ENCODE measurements at places on chromosomes 3 and 15. TPM values are rescaled to one million over a fixed set of nuclear protein-coding genes. Genes with fewer than 3 reads are reported as not detected.

GRCh38 chr3:17356585-17356984 is 385.8 kb downstream of the TBC1D5 start:
- no peak for DNase-seq

DNA sequence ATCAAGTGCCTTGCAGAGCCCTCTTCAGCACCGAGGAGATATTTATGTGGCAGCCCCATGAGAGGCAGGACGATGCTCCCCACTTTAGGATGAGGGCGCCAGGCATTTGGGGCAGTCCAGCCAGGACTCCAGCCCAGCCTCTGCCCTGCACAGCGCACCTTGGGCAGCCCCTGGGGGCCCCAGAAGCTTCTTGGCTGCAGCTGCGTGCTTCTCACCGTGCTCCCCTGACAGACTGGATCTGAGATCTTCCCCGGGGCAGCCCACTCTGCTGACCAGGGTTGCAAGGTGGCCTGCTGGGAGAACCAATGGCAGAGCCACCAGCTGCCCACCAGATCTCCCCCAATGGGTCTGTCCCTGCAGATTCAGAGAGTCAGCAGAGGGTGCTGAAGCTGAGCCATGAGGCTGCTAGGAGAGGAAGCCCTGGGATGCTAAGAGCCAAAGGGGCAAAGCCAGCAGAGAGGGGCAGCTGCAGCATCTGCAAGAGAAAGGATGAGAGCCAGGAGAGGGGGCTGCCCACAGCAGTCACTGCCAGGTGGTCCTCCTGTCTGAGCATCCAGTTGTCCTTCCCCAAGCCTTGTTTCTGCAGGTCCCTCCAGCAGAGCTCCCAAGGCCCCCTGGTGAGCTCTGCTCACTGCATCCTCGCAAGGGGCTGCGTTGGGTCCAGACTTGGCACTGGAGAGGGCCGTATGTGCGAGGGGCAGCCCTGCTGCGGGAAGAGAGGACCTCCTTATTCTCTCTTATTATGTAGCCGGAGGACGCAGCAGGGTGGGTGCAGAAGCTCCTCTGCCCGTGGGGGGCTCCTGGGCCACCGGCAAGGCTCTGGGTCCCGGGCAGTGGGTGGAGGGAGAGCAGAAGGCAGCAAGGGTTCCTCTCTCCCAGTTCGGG is 14.7 kb upstream of the KLF13 start:
- DNase-seq = no peak

GRCh38 chr3:190074817-190075216 is 45.9 kb downstream of the P3H2 start:
- DNase-seq = no peak

DNA sequence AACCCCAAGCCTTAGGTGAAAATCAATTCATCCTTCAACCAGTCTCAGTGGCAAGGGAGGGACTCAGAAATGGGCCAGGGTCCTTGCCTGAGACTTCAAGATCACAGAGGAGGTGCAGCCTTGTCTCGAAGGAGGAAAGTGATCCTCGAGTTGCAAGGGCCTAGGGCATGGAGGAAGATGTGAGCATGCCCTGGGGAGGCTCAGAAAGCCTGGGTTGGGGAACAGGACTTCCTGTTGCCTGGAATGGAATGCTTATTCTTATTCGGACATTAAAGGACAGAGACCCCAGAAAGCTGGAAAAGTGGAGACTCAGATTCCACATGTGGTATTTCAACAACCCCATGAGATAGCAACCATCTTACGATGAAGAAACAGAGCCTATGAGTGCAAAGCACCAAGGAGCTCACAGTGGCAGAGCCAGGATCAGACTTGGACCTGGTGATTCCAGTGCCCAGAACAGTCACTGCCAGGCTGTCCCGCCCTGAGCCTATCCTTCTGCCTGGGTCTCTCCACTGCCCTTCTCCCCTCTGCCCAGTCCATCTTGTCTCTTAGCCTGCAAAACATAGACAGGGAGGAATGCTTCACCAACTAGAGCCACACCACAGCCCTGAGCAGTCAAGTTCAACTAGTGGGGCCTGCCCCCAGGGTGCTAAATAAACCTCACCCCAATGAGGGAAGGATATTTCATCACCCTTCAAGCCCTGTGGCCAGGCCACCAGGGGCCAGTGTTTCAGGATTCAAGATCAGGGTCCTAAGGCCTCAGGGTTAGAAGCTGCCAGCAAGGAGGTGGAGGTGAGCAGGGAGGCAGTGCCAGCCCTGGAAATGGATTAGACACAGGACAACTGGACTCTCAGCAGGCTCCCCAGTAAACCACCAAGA is 21.9 kb downstream of the DAPK2 start:
- DNase-seq = no peak

GRIP2 gene
- 8.2 TPM for total RNA-seq

- no peak for DNase-seq
Measured at GRCh38 chr3:137906985-137907649, 102.8 kb upstream of the CLDN18 start.

DNA sequence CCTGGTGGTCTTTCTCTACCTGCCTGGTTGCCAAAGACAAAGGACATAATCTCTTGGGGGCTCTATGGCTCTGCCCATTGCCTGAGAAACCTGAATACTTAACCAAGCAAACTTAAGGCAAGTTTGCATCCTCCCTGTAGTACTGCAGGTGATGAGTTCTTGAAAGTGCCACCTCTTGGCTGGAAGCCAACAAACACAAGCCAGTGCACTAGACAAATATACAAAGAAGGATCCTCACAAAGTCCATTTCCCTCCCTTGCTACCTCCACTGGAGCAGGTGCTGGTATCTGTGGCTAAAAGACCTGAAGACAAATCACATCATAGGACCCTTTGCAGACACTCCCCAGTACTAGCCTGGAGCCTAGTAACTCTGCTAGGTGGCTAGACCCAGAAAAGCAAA is 772.3 kb downstream of the SI start:
- no peak for DNase-seq

DNA sequence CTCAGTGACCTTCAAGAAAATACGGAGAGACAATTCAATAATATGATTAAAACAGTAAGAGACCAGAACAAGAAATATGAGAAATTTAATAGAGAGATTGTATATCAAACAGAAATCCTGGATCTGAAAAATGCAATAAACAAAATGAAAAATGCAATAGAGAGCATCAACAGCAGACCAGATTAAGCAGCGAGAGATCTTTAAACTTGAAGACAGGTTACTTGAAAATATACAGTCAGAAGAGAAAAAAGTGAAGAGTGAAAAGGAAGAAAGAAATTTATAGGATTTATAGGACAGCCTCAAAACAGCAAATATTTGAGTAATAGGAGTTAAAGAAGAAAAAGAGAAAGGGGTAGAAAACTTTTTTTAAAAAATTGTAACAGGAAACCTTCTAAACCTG is 813.9 kb upstream of the GRM7 start:
- DNase-seq = no peak

MOBP gene
- total RNA-seq = 0.41 TPM

All from frontal cortex (tissue), 4 donors.